ENCODE measurements at places on chromosomes 2 and 18.

DNA sequence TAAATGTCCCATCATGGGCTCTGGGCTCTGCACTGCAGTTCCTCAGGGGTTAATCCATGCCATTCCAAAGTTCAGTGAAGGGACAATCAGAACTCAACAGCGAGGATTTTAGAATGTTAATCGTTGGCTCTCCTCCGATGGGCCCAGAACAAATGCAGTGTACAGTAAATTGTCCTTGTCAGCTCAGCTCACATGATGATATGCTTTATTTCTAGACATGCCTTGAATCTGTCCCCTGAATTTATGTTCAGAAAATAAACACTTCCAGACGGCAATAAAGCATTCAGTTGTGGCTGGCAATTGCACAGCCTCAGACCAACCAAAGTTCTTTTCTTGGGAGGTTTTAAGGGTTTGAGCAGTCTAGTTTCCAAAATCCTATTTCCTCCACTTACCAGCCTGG is 981.2 kb downstream of the BCL11A start:
- no peak for DNase-seq

DNA sequence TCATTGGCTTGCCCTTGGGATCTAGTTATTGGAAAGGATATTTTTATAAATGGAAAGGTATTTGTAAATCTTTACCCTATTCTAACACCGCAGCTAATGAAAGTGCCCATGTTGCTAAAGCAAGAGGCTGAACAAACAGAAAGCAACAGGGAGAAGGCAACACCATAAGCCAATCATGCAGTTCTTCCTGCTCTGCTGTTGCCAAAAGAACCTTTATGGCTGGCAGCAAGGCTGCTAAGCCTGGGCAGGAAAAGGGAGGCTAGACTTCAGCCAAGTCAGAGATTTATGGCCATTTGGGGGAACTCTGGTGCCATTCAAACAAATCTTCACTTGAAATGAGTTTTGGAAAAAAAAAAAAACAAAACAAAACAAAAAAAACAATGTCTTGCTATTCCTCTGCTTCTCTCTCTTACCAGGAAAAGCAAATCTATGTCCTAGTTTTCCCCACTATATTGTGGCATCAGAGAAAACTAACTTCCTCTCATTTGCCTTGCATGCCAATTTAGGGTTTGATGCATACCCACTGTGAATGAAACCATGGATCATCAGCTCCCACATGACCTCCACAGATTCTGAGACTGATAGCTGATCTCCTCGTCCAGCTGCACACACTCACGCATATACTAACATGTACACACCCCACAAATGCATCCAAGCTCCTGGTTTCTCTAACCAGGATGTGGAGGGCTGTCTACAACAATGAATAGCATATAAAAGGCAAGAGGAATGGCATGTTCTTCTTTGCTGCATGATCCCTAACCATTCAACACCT is 179.3 kb downstream of the C1D start:
- DNase-seq: no peak

DNA sequence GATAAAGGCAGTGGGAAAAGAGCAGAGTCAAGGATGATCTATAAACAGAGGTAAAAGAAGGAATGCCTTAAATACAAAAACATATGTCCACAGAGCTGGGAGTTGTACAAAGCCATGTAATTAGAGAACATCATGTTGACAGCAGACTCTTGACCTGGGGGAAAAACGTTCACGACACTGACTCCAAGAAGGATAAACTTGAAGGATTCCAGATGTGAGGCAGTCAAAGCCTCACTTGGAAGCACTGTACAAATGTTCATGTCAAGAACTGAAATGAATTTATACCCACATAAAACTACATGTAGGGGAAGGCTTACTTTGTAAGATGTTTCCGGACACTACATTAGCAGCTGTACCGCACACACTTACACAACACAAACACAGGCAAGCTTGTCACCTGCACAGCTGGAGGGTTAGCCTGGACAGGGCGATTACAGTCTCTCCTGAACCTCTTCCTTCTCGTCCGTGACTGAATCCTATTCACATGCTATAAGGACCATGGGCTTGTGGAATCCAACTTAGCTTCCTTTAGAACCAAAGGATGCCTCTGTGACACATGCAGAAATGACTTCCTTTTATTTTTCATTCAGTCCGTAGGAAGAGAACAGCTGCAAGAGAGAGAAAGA is 88.6 kb downstream of the SH3YL1 start:
- no peak for DNase-seq

DNA sequence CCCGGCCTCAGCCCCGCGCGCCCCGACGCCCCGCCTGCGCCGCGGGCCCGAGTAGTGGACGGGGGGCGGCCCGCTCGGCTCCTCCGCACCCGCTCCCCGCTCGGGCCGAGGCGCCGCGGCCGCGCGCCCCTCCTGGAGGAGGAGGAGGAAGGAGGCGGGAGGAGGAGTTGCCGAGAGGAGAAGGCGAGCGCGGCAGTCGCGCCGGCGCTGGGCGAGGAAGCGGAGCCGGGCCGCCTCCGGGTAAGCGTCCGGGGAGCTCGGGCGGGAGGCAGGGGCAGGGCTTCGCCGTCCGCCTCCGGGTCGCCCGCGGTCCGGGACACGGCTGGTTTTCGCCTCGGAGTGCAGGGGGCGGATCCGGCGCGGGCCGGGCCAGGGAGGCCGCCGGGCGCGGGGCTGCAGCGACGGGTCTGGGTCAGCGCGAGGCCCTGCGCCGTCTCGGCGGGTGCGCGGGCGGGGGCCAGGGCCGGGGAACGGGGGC is at the start of gene SOCS6:
Gene SOCS6 (plus strand): TSS at position 195 of the 478 bp plus-strand sequence. CDS start 35,624 bp downstream, outside the sequence.
- no peak for DNase-seq

DNA sequence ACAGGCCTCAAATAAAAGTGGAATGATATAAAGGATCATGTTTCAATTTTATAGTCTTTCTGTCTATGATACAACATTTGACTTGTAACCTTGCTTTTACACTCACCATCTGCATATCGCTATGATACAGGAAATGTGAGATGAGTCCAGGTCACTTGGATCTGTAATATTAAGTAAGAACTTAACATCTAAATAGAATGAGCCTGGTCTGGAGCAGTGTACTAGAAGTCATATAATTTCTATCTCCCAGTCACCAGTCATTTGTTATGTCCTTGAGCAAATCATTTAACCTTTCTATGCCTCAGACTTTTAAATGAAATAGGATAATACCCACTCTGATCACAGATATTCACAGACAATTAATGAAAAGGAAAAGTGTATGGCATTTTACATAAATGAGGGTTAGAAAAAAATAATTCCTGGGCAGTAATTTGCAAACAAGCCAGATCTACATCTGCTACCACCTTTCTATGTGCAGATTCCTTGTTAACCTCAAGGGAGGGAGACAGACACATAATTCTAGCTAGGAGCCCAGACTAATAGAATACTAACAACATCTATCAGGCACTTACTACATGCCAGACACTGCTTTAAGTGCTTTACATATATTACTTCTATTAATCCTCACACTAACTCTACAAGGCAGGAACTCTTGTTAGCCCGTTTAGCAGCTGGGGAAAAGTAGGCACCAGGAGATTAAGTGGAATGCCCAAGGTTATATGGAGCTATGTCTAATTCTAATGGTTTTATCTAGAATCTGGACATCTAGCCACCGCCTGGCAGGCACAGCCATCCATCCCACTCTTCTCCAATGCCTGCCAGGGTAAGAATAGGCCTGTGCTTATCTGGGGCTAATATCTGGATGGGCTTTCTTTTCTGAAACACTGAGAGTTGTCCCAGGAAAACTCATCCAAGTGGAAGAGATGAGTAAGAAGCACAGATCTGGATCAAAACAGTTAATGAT is 313.6 kb upstream of the CDH20 start:
- no peak for DNase-seq

DNA sequence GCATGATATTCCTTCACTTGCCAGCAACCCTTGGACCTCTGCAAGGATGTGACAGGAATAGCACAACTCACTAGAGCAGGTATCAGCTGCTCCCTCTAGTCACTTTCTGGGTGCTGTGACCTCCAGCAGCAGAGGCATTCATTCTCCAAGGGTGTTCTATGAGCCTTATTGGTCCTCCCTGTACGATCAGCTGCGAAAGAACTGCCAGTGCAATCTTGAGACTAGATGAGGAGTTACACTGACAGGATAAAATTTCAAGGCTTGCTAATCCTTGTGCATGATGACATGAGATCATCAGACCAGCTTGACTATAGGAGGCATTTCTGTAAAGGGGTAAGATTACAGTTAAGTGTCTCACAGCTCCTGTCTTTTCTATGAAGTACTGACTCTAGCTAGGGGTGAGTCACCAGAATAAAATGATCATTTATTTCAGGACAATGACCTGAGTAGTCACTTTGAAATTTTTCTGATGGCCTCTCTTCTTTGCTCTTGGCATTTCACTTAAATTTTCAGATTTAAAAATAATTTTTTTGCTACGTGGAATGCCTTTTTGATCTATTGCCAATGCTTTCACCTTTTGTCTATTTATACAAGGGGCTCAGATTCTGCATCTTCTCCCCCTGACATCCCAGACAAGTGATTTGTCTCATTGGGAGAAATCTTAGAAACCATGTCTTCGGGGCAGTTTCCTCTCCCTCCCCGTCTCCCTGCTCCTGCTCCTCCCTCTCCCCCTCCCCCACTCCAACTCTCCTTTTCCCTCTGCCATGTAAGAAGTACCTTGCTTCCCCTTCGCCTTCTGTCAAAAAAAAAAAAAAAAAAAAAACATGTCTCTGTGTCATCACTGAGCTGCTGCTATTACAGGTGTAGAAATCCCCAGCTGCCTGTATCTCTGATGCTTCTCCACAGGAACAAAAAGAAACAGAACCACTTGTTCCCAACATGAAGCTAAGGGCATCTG is 49.2 kb upstream of the FRZB start:
- no peak for DNase-seq

GRCh38 chr2:204156456-204156855 is 219.9 kb downstream of the ICOS start:
- no peak for DNase-seq

DNA sequence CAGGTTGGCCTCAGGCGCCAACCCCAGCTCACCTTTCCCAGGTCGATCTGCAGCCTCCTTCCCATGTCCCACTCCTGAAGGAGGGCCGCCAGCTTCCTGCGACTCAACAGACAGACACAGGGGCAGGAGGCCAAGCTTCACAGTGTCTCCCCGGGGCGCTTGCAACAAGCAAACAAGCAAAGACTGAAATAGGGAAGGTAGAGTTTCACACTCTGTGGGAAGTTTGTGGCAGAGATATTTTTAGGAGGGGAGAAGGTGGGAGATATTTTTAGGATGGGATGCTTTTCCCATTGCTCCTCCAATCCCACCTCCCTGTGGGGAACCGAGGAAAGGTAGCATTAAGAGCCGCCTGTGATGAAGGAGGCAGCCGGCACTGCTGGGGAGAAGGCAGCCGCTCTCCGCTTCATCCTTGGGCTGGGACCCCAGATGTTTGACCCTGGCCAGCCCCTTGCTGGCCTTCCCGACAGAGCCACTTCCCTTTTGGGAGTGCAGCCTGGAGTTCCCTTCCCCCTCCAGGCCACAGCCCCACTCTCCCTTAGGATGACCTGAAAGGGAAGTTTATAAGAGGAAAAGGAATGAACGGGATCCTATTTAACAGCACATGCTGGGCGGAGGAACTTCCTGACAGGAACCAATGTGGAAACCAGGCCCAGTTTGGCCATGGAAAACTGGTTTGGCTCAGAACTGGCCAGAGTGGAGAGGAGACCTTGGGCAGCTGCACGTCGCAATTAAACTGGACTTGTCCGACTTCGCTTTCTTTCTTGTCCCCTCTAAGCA is 142.2 kb upstream of the SMAD2 start:
- DNase-seq: no peak

- no peak for DNase-seq
These were observed 103.9 kb downstream of the RND3 start for GRCh38 chr2:150383587-150383986.

- DNase-seq: no peak
These were observed 1694.1 kb upstream of the CELF4 start for GRCh38 chr18:39259736-39260135.

DNA sequence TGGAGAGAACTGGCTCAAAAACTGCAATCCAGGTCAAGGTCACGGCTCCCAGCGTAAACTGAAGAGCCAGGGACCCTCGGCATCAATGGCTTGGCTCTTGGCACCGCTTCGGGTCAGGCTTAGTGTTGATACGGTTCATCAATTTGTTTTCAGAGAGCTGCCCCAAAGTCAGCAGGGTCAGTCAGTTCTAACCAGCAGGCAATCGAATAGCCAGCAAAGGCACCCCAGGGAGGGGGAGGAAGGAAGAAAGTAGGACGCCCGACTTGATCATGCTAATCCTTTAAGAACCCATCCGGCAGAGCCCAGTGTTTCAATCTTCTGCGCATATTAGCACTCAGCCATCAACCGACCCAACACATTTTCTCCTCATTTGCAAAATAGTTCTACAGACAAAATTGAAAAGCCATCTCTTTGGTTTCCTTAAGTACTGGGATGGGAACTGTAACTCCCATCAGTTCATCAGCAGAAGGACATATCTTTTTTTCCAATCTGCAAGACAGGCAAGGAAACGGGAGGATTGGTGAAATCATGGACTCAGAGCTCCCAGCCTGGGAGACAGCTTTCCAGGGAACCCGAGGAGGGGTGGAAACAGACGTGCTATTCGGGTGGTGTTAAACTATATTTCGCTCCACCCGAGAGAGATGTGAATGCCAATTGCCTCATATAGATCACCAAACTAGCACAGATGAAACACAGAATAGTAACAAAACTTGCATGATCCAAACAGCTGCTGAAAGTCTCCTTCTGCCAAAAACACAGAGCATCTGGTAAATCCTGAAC is 40.7 kb upstream of the CABLES1 start:
- no peak for DNase-seq

- DNase-seq: no peak
These were observed 304.9 kb downstream of the DSEL start for GRCh38 chr18:67211646-67212045.

DNA sequence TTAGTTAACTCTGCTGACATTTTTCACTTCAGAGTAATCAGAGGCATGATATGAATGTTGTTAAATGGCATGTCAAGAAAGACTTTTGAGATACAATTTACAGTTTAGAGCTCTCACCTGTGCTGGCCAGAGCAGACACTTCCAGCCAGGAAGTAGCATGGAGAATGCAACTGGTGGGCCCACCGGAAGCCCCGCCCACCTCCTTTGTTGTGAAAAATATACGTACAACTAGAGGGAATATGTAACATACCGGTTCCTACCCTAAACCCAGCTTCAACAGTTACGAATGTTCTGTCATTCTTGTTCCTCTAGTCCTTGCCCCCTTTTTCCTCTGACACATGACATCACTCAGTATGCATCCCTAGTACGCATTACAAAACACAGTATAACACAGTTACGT is 70.2 kb upstream of the ITM2C start:
- DNase-seq: no peak

- no peak for DNase-seq
These were observed 319.8 kb upstream of the GULP1 start for GRCh38 chr2:187971893-187972292.

DNA sequence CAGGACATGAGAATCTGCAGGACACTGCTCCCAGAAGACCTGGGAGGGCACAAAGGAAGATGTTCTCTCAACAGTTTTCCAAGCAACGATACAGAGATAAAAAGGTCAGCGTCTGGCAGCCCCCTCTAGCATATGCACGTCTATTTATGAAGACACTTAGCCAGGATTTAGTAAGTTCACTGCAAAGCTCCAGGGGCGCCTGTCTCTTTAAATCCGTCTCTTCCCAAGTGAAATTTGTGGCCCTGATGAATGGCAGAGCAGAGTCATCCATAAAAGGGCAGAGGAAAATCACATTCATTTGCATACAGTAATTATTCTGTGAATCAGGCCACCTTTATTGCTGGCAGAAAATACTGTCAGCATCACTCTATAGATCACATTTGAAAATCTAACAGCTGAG is 390.9 kb upstream of the SMIM21 start:
- DNase-seq: no peak

GRCh38 chr18:36468161-36468560 is 170.6 kb downstream of the FHOD3 start:
- no peak for DNase-seq
